ENCODE measurements at places on chromosomes 1 and 21.

DNA sequence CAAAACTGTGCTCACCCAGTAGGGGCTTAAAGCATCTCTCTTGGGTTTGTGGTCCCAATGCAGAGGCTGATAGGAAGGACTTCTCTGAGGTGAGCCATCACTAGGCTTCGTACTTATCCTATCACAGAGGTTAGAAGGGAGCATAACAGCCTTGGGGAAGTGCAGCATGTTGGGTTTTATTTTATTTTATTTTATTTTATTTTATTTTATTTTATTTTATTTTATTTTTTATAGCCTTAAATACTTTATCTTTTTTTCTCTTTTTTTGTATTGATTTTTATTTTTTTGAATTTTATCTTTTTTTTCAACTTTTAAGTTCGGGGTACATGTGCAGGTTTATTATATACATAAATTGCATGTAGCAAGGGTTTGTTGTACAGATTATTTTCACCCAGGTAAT, 48.9 kb upstream of the LPGAT1 start:
- no peak for DNase-seq

DNA sequence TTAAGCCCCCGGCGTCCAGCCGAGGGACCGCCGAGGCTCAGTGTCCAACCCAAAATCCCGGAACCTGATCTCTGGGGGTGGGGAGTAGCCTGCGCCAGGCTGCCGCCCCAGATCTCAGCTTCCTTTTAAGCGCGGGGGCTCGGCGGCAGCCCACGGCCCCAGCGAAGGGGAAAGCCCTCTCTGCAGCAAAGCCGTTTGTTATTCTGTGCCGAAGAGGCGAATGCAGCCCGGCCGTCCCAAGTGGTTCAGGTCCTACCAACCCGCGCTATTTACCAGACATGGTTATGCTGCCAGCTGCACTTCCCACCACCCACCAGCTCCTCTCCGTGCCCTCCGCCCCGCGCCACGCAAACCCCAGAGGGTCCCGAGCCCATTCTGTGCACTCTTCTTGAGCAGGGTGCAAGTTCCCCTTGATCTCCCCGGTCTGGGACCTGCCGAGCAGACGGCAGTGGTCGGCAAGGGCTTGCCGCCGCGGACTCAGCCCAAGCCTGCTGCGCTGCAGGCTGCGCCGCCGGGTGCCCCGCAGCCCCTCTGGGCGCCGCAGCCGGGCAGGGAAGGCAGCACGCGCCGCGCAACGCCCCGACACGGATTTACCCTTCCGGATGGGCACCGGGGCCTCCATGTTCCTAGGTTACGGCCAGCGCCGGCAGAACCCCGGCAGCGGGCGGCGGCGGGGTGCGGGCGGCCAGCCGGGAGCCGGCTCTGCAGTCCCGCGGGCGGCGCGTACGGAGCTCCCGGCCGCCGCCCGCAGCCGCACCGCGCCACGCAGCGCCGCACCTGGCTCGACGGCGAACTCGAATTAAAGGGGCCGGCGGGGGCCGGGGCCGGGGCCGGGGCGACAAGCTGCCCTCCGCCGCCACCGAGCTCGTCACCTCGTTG, 738 bp upstream of the KCNA2 start:
- peak; percentile 10 for DNase-seq

- no peak for DNase-seq
These were observed 31.6 kb downstream of the TEX35 start for GRCh38 chr1:178544531-178544930.

DNA sequence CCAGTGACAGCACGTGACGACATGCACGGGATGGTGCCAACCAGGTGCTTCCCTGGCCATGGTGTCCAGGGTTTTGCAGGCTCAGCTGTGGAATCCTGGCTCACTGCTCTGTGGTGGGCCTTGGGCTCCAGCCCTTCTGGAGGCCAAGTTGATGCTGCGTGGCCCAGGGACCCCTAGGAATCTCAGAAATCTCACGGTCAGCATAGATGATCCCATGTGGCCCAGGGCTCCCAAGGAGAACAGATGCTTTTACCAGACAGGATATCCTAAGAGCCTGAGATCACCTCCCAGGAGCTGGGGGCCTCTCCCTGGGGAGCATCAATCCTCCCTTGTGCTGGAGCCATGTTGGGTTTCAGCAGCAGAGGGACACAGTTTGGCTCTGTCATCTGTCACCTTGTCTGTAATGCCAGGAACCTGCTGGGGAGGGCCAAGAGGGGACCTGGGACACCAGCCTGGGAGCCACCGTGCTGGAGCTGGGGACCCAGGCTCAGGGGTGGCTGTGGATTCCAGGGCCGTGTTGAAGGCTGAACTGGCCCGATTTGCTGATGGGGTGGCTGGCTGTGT, 63.9 kb downstream of the TRIM11 start:
- no peak for DNase-seq

DNA sequence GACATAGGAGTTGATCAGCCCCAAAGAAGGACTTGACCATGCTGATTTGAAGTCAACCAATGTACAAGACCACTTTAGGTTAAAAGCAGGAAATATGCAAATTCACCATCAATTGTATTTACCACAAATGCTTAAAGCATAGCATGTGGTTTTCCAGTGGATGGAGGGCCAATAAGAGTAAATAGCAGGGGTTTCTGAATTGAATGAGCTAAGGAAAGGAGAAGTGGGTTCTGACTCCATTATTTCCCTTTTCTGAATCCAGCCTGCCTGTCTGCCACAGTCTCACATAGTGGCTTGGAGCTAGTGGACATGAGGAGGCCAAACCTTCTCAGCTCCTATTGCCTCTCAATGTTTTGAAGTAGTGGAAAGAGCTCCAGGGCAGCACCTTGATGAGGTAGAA, 7.2 kb upstream of the TNFSF18 start:
- DNase-seq, result no peak

- no peak for DNase-seq
These were observed 18.3 kb upstream of the PPIE start for GRCh38 chr1:39720094-39720999.

DNA sequence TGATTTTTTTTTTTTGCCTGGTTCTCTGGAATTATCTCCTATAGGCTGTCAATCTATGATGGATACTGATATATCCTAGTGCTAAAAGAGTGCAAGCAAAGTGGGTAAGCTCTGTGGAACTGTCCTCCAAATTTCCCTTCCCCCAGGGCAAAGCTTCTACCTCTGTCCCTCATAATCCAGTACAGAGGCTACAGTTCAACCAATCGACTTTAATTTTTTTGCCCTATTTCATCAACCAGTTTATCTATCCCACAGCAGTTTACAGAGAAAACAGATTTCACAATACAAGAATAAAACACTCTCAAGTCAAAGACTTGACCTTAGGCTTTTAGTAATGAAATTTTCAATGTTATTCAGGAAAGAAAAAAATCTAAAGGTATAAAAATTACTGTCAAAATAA, 13.9 kb downstream of the PUM1 start:
- DNase-seq, result no peak

DNA sequence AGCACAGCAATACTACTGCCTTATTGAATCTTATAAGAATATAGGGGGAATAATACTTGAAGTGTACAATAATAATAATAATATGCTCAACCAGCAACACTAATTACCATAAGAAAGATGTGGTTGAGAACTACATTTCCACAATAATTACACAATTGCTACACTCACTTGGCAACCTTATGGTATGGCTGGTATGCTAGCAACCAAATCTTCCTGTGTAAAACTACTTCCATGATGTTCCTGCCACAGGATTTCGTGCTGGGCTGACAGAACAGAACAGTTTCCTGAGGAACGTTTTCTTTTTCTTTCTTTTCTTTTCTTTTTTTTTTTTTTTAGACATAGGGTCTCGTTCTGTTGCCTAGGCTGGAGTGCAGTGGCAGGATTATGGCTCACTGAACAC, 50.6 kb downstream of the KIF26B start:
- no peak for DNase-seq

DNA sequence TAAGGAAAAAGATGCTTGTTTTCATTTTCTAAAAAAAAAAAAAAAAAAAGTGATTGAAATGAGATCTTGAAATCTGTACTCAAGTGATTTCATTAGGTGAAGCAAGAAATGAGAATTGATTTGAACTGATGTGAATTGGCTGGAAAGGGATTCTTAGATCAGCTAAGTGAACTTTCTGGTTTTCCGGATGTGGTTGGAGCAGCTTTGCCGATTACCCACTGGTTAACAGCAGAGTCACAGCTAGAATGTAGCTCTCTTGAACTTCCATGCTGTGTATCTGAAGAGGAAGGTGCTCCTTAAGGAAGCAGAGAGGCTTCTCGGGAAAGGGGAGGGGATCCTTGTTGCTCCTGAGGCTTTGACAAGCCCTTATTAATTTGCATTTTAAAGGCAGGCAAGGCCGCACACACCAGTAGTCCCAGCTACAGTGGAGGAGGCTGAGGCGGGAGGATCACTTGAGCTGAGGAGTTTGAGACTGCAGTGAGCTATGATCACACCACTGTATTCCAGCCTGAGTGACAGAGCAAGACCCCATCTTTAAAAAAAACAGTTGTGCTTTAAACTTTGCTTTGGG, 28.7 kb upstream of the PWP2 start:
- no peak for DNase-seq

GRCh38 chr1:48031676-48032075, 34.5 kb upstream of the TRABD2B start:
- DNase-seq, result no peak

Measured in stimulated activated CD4-positive, alpha-beta T cell treated with anti-CD3 and anti-CD28 coated beads, Interleukin-4, amount 100 ng/mL, for 24 hours (primary cell).